ENCODE measurements at places on chromosomes 16 and 17. TPM values are rescaled to one million over a fixed set of nuclear protein-coding genes. Genes with fewer than 3 reads are reported as not detected.

TBC1D3E gene
- total RNA-seq, result not detected

PPY gene
- not detected for total RNA-seq

NPTX1 gene
- 0.49 TPM for total RNA-seq

CLEC3A gene
- not detected for total RNA-seq

TBC1D3B gene
- 3.4 TPM for total RNA-seq

NOG gene
- 7.4 TPM for total RNA-seq

ALDOA gene
- 810 TPM for total RNA-seq

HOXB6 gene
- total RNA-seq, result 1.2 TPM

SYCE1L gene
- total RNA-seq, result 4.2 TPM

ZNHIT3 gene
- 13.5 TPM for total RNA-seq

METRNL gene
- 156 TPM for total RNA-seq

PRAC2 gene
- total RNA-seq, result not detected

DOC2B gene
- 10.1 TPM for total RNA-seq

ZNF469 gene
- 2.2 TPM for total RNA-seq

B9D1 gene
- total RNA-seq, result 50.6 TPM

CD300E gene
- total RNA-seq, result 0.98 TPM

CCL2 gene
- 15.2 TPM for total RNA-seq

ST6GALNAC2 gene
- total RNA-seq, result 24.8 TPM

C16orf96 gene
- total RNA-seq, result not detected

PMFBP1 gene
- not detected for total RNA-seq

TXNDC11 gene
- total RNA-seq, result 59.4 TPM

STX1B gene
- 4.7 TPM for total RNA-seq

FGF11 gene
- 10.8 TPM for total RNA-seq

KRTAP4-3 gene
- total RNA-seq, result not detected

CA7 gene
- not detected for total RNA-seq

CYB5D1 gene
- total RNA-seq, result 4.4 TPM

LGALS9 gene
- 34.9 TPM for total RNA-seq

KCNAB3 gene
- 2.7 TPM for total RNA-seq

ARL5C gene
- not detected for total RNA-seq

ZPBP2 gene
- total RNA-seq, result not detected

KRTAP2-1 gene
- total RNA-seq, result not detected

Data from vagina (tissue), 2 donors.